ENCODE measurements at places on chromosomes 12 and 14.

GRCh38 chr14:92940543-92940942, 17.6 kb downstream of the CHGA start:
- DNase-seq = no peak

- DNase-seq = no peak
Measured at GRCh38 chr12:22935090-22935489, 310.1 kb downstream of the ETNK1 start.

DNA sequence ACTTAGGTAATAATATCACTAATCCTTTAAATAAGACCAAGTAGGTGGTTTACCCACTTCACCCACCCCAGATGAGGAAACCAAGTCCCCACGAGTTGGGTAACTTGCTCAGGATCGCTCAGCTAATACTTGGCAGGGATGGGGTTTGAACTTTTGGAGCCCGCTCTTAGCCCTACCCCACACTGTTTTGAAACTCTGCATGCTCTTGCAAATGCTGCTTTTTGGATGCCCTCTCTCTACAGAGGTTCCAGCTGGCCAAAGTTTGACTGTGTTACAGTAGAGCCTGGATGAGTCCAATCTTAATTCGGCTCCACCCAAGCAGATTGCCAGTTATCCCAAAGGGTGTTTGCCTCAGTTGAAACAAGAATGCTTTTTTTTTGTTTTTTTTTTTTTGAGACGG, 6.8 kb downstream of the PLEKHG3 start:
- no peak for DNase-seq

DNA sequence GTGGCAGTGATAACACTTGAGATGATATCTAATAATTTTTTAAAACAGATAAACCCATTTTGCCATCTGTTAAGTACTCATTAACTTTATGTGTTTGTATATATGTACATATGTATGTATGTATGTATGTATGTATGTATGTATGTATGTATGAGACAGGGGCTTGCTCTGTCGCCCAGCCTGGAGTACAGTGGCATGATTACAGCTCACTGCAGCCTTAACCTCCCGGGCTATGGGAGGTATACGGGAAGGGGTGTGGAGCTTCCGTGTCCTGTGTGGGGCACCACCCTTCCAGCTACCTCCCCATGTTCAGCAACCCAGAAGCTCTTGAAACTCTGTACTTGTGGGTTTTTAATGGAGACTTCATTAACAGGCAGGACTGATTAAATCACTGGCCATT, 116.9 kb downstream of the SCFD1 start:
- DNase-seq = no peak

GRCh38 chr12:8455727-8456360, at the start of gene CLEC6A:
Gene CLEC6A (plus strand): TSS chr12:8455962. CDS start chr12:8456112, 150 bp downstream.
- no peak for DNase-seq

DNA sequence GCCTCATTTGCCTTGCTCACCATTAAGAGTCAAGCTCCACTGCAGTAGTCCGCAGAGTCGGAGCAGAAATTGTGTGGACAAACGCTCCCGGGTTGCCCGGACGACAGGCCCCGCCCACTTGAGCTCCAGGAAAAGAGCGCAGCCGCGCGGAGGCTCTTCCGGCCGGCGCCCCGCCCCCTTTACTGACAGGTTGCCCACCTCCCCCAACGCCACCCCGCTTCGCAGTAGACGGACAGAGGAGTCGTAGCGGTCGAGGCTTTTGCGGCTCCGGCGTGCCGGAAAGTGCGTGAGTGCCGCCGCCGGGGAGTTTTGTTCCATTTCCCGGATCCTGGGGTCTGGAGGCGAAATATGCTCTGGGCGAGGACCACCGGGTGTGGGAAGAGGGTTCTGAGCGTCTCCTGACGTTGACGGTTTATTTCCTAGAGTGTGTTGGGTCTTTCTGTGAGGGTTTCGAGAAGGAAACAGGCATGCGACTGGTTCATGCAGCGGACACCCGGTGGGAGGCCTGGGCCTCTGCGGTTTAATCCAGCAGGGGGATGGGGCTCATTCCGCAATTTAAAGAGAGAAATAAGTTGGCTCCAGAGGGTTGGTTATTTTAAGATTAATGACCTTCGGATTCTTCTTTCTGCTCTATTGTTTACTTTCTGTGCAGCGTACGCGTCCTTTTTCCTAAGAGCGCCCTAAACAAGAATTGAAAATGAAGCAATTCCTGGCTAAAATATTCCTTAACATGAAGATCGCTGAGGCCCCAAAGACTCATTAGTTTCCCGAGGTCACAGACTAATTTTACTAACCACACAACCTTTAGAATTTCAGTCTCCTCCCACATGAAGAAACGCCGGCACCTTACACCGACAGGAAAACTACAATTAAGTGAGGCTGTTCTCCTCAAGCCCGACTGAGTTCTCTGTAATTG, at the start of the genes DNAI7 and ETFRF1:
DNAI7 (minus strand) TSS at position 105 of the 916 bp plus-strand sequence; CDS start at position 23, 82 bp downstream.
ETFRF1 (plus strand) TSS at position 182 of the 916 bp plus-strand sequence. CDS start 8,720 bp downstream, outside the sequence.
- DNase-seq = peak; percentile 87

DNA sequence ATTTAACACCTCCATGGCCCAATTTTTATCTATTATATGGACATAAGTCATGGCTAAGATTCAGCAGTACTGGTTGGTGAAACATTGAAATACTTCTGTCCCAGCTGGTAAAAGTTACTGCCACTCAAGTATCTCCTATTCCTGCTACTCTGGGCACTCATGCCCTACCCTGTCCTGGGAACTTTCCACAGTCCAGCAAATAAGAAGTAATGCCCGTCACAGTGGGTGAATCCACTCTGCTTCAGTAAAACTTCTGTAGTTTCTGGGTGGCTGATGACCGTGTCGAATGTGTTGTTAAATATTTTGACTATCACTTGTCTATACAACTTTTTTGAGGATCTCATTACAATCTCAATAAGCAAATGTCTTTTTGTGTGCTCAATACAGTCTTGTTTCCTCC, 209.3 kb upstream of the IGF1 start:
- DNase-seq = no peak

DNA sequence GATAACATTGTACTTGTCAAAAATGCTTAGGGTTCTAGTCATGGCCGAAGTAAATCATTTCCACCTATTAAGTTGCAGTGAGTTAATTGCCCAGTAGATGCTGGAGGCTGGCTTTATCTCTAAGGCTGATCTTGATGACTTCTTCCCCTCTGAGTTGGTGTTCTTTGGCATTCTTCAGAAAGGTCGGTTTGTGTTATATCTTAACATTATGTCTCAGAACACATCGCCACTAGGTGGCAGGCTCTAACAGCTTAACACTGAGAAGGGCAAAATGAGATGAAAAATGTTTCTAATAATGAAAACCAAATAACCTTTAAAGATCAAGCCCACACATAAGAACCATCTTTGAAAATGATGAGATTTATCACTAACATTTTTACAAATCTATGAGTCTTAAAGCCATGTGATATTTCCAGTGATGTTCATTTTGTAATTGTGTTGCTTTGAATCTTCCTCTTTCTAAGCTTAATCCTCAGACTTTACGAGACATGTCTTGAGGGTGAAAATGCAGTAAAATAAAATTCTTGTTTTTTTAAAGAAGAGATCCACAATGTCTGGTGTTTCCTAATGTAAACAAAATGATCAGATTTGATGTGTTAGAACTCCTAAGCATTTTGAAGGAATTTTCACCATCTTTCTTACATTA, 28.6 kb downstream of the SUDS3 start:
- peak; percentile 10 for DNase-seq

DNA sequence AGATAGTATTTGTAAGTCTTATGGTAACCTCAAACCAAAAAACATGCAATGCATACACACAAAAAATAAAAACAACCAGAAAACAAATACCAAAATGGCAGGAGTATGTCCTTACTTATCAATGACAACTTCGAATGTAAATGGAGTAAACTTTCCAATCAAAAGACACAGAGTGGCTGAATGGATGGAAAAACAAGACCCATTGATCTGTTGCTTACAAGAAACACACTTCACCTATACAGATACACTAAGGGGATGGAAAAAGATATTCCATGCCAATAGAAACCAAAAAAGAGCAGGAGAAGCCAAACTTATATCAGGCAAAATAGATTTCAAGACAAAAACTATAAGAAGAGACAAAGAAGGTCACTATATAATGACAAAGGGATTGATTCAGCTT, 8.7 kb upstream of the DCAF5 start:
- no peak for DNase-seq

- no peak for DNase-seq
Measured at GRCh38 chr14:75614179-75614578, 35.8 kb downstream of the FLVCR2 start.

DNA sequence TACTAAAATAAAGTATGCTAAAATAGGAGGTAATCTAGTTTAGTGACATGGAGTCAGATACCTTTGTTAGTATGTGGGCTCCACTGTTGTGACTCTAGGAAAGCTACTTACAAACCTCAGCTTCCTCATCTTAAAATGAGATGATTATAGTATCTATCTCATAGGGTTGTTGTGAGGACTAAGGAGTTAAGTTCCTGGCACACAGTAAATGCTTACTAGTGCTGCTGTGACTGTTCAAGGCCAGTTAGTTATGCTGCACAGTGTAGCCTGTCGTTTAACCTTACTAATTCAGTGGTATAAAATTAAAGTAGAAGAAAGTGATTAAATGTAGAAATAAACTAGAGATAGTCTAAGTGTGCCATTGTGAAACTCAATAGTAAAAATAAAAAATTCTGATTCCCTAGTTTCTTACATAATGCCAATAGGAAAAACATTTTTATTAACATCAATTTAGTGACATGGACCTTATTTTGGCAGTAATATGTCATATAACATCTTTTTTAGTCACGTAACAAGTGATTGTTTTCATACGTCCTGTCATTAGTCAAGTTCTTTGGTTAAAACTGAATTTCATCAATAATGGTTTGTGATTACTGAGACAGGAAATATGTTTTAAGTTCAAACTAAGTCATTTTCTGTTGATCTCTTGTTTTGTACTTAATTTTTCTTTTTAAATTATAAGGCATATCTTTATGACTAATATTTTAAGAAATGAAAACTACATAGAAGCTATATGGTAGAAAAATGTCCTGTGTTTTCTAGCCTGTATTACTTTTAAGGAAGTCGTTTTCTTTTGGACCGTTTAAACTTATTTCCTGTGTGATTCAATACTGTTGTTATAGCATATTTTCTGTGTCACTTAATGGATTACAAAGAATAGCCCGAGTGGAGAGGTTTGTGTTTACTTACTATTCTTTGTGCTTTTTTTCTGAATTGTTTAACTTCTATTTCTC, 74.0 kb downstream of the PCNX1 start:
- no peak for DNase-seq

DNA sequence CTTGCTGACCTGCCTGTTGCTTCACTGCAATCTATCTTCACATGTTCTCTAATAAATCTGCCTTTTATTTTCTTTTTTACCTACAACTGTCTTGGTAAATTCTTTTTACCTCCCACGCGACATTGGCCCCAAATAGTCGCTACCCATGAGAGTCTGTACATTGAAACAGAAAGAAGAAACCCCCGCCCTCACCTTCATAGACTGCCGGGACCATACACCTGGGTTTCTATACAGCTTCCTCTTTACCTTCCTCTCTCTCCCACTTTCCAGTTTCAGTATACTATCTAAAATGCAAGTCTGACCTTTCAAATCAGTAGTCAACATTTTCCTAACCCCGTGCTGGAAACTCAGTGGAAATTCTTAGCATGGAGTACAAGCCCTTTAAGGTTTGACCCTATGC, 4.8 kb downstream of the SLC8A3 start:
- DNase-seq = no peak

DNA sequence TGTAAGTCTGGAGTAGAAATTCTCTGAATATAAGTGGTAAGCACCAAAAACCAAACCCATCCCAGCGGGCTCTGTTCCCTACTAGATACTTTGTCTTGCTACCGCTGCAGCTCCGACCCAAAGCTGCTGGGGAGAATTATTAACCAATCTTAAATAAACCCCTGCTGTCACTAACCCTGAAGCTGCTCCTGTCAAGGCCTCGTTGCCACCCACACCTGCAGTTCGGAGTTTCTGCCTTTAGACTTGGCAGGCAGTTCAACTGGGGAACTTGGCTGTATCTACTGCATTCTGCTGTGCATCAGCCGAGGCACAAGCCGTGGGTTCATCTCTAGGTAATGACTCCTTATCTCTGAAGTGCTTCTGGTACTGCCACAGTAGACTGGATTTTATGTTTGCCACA, 55.5 kb downstream of the PPM1A start:
- no peak for DNase-seq

GRCh38 chr14:105384041-105384557, 14.2 kb upstream of the TEX22 start:
- DNase-seq = no peak

GRCh38 chr14:30779210-30779609, 95.1 kb upstream of the COCH start:
- no peak for DNase-seq

DNA sequence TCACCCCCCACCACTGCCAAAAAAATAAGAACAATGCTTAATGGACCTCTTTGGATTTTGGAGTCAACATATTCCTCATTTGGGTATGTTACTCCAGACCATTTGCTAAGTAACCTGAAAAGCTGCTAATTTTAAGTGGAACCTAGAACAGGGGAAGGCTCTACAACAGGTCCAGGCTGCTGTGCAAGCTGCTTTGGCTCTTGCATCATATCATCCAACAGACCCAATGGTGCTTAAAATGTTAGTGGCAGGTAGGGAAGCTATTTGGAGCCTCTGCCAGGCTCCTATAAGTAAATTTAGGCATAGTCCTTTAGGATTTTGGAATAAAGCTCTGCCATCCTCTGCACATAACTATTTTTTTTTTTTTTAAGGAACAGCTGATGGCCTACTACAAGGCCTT, 132.2 kb upstream of the PMCH start:
- DNase-seq = no peak
